Caco-2 (cell line): ENCODE measurements at places on chromosomes 6 and 20.

DNA sequence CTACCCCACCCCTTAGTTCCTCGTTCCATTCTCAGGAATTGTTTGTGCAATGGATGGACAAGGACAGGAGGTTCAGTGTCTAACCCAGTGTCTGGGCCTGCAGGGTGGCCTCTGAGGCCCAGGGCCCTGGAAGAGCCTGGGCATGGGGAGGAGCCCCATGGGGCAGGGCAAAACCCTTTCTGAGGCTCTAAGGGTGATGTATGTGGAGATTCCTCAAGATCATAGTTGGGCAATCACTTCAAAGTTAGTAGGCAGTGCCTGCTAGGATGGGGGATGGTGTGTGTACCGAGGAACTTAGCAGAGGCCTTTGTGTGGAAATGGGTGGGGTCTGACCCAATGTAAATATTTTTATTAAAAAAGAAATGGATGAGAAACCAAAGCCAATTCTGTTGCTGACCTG, 6.7 kb upstream of the C2 start:
- H3K36me3 ChIP-seq: no peaks in the 10 kb centered on the region; the same call in 1 of the 2 replicates
- H3K4me3 ChIP-seq: no peak overlapping the region
- no peaks in the 10 kb centered on the region for H3K27me3 ChIP-seq
- peak; percentile 51 for DNase-seq
- H3K27ac ChIP-seq: no peak overlapping the region

GRCh38 chr20:43304598-43304997, 114.9 kb upstream of the PTPRT start:
- no peak overlapping the region for H3K27ac ChIP-seq
- H3K4me3 ChIP-seq: no peak overlapping the region
- H3K27me3 ChIP-seq: no peaks in the 10 kb centered on the region
- no peaks in the 10 kb centered on the region for H3K36me3 ChIP-seq

- H3K4me3 ChIP-seq: no peak overlapping the region
- no peak overlapping the region for H3K27ac ChIP-seq
- no peaks in the 10 kb centered on the region for H3K36me3 ChIP-seq
- H3K27me3 ChIP-seq: no peaks in the 10 kb centered on the region
Measured at GRCh38 chr6:162090734-162091133, 636.8 kb downstream of the PRKN start.

- H3K27me3 ChIP-seq: 0 out of 2 replicates have a peak, but pooled peaks cover 2% of the 10 kb centered on the region
- no peak overlapping the region for H3K27ac ChIP-seq
- peak; percentile 85 for DNase-seq
- no peaks in the 10 kb centered on the region for H3K36me3 ChIP-seq
Measured at GRCh38 chr20:63178889-63179686, 36.8 kb downstream of the YTHDF1 start.

- no peaks in the 10 kb centered on the region for H3K36me3 ChIP-seq
- no peak overlapping the region for H3K4me3 ChIP-seq
- peaks cover 12% of the 10 kb centered on the region for H3K4me1 ChIP-seq
- no peak overlapping the region for H3K27ac ChIP-seq
- H3K27me3 ChIP-seq: no peaks in the 10 kb centered on the region
- no peak for DNase-seq
Measured at GRCh38 chr6:155079985-155080452, 84.9 kb downstream of the TIAM2 start.

- H3K4me3 ChIP-seq: no peak overlapping the region
- H3K36me3 ChIP-seq: peaks cover 2% of the 10 kb centered on the region
- H3K27ac ChIP-seq: no peak overlapping the region
- no peaks in the 10 kb centered on the region for H3K4me1 ChIP-seq
- no peaks in the 10 kb centered on the region for H3K27me3 ChIP-seq
- DNase-seq: no peak
Measured at GRCh38 chr6:15512126-15512525, 150.7 kb downstream of the DTNBP1 start.

- H3K36me3 ChIP-seq: no peaks in the 10 kb centered on the region
- no peaks in the 10 kb centered on the region for H3K27me3 ChIP-seq
- no peak overlapping the region for H3K4me3 ChIP-seq
- no peak overlapping the region for H3K27ac ChIP-seq
- H3K4me1 ChIP-seq: no peaks in the 10 kb centered on the region
Measured at GRCh38 chr20:15072316-15072715, 734.9 kb upstream of the FLRT3 start.
